ENCODE measurements at places on chromosomes 12 and 14. TPM values are rescaled to one million over a fixed set of nuclear protein-coding genes. Genes with fewer than 3 reads are reported as not detected.

DNA sequence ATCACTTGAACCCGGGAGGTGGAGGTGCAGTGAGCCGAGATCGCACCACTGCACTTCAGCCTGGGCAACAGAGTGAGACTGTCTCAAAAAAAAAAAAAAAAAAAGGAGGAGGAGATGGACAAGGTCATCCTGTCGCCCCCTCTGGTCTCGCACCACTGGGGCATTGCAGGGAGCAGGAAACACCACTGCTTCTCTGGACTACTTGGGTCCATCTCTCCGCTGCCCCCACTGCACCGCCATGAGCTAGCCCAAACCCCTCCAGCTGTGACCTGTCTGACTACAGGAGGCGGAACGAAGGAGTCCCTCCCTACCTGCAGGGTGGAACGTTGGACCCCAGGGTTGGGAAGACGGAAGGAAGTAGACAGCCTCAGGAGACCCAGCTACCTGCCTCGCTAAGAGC lies 18.2 kb upstream of the FAM222A start:
- H3K27me3 ChIP-seq, result peaks cover 7% of the 10 kb centered on the region
- H3K4me1 ChIP-seq, result peaks cover 19% of the 10 kb centered on the region
- DNase-seq, result no peak
- no peaks in the 10 kb centered on the region for H3K36me3 ChIP-seq
- no peak overlapping the region for H3K4me3 ChIP-seq
- H3K27ac ChIP-seq, result no peak overlapping the region

NKX2-1 gene
- not detected for total RNA-seq

DNA sequence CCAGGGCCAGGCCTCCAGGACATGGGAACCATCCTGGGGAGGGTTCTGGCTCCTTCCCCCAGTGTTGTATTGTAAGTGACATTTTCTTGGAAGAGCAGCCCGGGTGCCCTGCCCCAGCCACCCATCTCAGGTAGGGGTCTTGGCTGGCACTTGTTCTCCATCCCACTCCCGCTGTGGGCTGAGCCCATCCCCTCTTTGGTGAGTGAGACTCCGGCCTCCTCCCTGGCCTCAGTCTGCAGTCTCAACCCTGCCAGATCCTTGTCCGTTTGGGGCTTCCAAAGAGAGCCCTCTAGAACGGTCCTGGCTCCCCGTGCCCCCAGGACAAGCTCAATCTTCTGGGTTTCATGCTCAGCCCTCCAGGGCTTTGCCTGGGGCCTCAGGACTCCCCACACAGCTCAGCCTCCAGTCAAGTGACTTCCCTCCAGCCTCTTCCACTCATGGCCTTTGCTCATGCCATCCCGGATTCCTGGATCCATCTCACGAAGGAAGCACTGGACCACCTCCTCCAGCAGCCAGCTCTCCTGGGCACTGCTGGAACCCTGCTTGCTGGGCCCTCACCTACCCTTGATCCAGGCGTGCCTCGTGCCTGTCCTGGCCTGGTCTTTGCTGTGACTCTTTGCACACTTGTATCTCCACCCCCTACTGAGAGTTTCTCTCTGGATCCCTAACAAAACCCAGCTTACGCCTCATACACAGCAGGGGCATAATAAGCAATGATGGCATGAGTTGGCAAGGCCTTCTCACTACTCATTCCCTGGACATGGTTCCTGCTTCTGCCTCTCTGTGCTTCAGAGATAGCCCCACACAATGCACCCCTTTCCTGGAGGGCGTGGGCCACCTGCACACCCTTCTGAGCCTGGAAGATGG lies 297.4 kb upstream of the RTL1 start:
- H3K4me3 ChIP-seq, result no peak overlapping the region
- H3K27ac ChIP-seq, result peak overlapping the region; percentile 72
- H3K4me1 ChIP-seq, result peaks cover 12% of the 10 kb centered on the region
- no peak for DNase-seq
- H3K27me3 ChIP-seq, result no peaks in the 10 kb centered on the region

- no peak for DNase-seq
- H3K4me3 ChIP-seq, result no peak overlapping the region
- no peaks in the 10 kb centered on the region for H3K27me3 ChIP-seq
Measured at GRCh38 chr14:102828151-102828550, 50.9 kb downstream of the TRAF3 start.

RAB3IP gene
- 24.0 TPM for total RNA-seq

DNA sequence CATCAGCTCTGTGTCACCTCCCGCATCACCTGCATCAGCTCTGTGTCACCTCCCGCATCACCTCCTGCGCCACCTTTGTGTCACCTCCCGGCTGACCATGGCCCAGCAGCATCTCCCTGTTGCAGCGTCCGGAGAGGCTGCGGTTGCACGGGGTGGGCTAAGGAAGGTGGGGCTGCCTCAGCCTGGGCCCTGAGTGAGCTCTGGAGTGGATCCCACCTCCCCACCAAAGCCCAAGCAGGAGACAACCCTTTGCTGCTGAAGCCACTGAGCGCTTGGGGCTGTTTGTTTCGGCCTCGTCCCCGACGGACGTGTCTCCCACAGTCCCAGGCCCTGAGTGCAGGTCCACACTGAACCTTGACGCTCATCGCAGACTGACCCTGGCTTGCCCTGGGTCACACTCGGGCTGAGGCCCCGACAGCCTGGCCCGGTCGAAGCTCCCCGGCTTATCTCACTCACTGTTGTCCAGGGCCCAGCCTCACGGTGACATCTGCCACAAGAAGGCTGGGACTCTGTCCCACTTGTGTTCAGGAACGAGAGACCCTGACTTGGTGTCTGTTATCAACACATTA lies 12.2 kb downstream of the TMEM121 start:
- H3K36me3 ChIP-seq, result no peaks in the 10 kb centered on the region
- H3K27me3 ChIP-seq, result peaks cover 55% of the 10 kb centered on the region

KRT84 gene
- total RNA-seq, result not detected

NTS gene
- total RNA-seq, result 0.40 TPM

GRCh38 chr12:130027798-130028197 lies 124.0 kb upstream of the TMEM132D start:
- H3K27ac ChIP-seq, result no peak overlapping the region
- DNase-seq, result no peak
- no peak overlapping the region for H3K4me3 ChIP-seq
- H3K4me1 ChIP-seq, result no peaks in the 10 kb centered on the region
- peaks cover 48% of the 10 kb centered on the region for H3K27me3 ChIP-seq
- no peaks in the 10 kb centered on the region for H3K36me3 ChIP-seq

DNA sequence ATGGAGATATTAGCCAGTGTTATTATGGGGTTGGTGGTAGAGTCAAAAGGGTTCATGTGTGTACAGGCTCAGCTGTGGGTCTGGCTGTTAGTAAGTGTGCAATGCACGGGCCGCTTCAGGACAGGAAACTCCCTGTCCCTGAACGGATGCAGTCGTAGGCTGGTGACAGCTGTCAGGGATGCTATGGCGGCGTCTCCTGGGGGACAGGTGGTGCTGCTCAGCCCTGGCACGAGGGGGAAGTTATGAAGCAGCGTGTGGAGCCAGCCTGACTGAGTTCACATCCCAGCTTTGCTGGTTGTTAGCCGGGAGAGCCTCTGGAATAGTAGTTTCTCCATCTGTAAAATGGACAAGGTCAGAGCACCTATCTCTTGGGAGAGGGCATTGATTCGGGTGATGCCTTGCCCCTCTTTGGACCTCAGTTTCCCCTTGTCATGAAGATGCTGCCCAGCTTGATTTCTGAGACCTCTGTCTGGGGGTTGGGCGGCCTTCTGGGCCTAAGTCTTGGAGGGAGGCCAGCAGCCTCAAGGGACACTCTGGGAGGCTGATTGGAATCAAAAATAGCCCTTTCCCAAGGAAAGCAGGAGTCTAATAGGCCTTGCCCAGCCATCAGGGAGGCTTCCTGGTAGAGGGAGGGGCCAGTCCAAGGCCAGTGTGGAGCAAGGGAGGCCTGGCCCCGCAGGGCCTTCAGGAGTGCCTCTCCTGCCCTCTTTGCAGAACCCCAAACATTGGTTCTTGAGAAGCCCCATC lies 7.1 kb downstream of the ASB2 start:
- DNase-seq, result no peak
- H3K4me1 ChIP-seq, result peaks cover 3% of the 10 kb centered on the region
- H3K27ac ChIP-seq, result no peak overlapping the region
- no peak overlapping the region for H3K4me3 ChIP-seq
- peaks cover 3% of the 10 kb centered on the region for H3K27me3 ChIP-seq

KRT6A gene
- not detected for total RNA-seq
